ENCODE measurements at places on chromosomes 3 and 15.
A peak's percentile ranks its signal among the peaks of the same experiment; 100 is the strongest.

DNA sequence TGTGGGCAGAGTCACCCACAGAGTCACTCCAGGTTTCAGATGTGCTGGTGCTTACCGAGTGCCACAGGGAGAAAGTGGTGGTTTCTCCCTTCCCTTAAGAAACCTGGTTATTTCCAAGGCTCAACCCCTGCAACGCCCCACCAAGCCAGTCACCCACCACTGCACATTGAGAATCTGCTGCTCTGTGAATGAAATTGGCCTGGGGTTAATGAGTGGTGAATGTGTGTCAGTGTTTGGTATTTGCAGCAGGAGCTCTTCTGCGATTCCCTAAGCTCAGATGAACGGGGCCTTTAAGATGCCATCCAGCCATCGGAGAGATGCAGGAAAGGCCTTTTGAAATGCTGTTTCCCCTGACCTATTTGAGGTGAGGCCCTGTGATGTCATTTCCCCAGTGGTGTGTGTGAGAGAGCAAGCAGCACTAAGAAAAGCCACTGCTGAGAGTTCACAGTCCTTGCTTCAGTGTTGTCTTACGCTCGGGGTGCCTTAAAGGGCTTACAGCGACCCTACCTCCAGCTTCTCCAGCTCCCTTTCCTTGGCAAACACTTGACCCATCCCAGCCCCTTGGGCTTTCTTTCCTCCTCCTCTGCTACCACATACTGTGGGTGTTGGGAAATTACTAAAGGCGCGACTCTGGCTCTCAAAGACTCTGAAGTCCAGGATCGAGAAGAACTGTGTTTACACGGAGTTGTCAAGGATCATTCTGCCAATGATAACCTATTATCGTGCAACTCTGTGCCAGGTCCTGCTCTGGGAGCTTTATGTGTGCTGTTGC is 68.9 kb downstream of the SMAD3 start:
- no peak for DNase-seq

- no peak for DNase-seq
These were observed 87.3 kb upstream of the POU1F1 start for GRCh38 chr3:87363721-87364120.

DNA sequence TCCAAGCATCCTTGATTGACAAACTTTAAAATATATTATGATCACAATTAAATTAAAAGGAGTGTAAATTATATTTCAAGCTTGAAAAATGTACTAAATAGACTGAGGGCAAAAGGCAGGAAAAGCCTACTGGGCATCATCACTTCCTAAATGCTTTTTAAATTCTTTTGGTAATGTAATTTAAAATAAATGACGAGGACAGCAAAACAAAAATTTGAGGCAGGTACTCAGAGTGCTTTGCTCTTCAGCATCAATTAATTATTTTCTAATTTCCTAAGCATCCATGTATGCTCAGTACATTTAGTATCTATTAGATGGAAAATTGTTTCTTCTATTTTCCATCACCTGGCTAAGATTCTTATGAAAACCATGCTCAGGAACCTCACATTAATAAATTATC is 5.2 kb downstream of the CBLB start:
- no peak for DNase-seq

DNA sequence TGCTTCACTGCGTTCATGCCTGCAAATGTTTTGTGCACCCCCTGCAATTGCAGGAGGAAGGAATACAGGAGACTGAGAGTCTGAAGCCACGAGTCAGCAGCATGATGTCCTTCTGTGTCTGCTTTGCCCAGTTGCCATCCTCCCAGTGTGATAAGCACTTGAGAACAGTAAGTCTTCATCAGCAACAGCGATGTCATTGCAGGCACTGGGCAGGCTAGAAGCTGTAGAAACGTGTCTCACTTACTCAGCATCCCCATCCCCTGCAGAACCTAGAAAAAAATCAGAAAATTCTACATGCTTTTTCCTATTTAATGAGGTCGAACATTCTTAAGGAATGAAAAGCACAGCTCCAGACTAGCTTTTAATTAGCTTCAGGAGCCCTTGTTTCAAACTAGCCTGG is 156.5 kb upstream of the LPP start:
- DNase-seq: no peak

DNA sequence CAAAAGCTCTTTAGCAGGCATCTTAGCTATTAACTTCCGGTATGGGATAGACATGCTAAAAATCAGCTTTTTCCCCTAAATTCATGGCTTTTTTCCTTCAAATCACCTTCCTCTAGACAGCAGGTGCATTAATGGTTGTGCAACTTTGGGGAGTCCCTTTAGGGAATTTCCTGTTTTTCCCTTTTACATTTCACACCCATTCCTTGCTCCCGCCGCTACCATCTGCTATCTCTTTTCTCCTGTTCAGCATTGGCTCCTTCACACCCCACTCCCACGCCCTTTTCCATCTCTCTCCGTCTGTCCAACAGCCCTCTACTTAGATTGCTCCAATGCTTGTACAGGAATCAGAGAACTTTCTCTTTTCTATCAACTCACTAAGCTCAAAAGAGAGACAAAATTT is 43.4 kb downstream of the FEZF2 start:
- DNase-seq: no peak

GRCh38 chr15:65101891-65102708 is 12.9 kb downstream of the UBAP1L start:
- DNase-seq: no peak

DNA sequence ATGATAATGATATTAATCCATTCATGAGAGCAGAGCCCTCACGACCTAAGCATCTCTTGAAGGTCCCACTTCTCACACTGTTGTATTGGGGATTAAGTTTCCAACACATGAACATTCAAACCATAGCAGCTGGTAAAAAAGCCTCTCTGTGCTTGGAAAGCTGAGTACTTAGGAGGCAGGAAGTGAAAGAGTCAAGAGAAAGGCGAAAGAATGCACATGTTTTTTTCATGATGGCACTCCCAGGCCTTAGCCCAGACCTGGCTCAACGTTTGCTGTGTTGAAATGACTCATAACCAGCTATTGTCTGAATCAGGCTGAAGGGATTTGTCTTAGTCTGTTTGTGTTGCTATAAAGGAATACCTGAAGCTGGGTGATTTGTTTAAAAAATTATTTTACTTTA is 84.4 kb upstream of the RGMA start:
- DNase-seq: peak; percentile 0

- DNase-seq: no peak
These were observed at the start of gene ABTB1 for GRCh38 chr3:127672429-127673190. TSS of gene ABTB1 (plus strand) at chr3:127672952. CDS start at chr3:127673026, 74 bp downstream.
